Hematopoietic multipotent progenitor cell treated with erythropoietin and hydrocortisone succinate and interleukin-3 and kit ligand, for 4 days (in vitro differentiated cells): ENCODE measurements at places on chromosomes 13 and 19.

- DNase-seq, result peak; percentile 97
Measured at GRCh38 chr19:45615795-45616703, 14.0 kb upstream of the GPR4 start.

DNA sequence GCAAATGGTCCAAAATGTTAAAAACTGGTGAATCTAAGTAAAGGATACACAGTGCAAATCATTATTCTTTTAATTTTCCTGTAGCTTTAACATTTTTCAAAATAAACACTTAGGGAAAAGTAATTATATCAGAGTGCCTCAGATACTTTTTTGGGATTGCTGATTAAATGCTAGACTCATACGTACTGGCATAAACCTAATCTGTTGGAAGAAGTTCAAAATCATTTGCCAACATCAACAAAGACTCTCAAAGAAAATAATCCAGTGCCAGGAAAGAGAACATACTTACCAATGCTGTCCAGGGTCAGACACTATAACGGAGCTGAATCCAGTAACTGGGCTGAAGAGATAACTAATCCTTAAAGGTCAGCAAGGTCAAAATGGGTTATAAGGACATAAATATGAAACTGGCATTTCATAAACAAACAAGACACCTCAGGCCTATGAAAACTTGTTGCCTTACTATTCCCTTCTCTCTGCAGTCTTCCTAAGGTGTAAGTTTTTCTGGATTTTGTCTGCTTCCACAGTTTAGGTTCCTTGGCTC, 3.3 kb upstream of the ZNF420 start:
- no peak for DNase-seq

GRCh38 chr13:54750521-54750920, 1721.9 kb downstream of the OLFM4 start:
- no peak for DNase-seq

DNA sequence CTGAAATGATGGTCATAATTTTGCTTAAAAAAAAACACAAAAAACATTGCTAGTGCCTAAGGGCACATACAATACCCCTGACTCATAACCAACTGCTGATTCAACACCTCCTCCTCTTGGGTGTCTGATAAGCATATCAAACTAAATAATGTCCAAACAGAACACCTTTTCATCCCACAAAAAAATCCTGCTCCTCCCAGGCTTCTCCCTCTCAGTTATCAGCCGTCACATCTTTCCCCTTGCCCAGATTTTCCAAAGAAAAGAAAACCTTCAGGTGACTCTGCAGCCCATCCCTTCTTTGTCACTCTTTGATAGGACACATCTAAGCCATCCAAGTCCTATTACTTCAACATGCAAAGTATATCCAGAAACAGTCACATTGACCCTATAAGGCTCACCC, 46.9 kb downstream of the ABCC4 start:
- DNase-seq, result no peak

DNA sequence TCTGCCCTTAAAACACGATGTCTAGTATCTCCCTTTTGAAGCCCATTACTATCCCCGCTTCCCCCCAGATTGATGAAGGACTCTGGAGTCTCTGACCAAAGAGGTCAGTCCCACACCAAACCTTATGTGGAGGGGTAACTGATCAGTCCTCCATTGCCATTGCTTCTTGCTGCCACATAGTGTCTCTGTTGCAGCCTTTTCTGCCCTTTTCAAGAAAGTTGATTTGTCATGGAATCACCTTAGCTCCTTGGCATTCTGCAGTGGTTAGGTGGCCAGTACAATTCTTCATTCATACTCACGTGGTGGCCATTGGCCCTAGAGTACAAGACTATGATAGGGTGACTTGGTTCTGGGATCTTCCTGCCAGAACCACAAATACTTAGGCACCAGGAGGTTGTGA, 8.4 kb upstream of the HTR2A start:
- peak; percentile 32 for DNase-seq

DNA sequence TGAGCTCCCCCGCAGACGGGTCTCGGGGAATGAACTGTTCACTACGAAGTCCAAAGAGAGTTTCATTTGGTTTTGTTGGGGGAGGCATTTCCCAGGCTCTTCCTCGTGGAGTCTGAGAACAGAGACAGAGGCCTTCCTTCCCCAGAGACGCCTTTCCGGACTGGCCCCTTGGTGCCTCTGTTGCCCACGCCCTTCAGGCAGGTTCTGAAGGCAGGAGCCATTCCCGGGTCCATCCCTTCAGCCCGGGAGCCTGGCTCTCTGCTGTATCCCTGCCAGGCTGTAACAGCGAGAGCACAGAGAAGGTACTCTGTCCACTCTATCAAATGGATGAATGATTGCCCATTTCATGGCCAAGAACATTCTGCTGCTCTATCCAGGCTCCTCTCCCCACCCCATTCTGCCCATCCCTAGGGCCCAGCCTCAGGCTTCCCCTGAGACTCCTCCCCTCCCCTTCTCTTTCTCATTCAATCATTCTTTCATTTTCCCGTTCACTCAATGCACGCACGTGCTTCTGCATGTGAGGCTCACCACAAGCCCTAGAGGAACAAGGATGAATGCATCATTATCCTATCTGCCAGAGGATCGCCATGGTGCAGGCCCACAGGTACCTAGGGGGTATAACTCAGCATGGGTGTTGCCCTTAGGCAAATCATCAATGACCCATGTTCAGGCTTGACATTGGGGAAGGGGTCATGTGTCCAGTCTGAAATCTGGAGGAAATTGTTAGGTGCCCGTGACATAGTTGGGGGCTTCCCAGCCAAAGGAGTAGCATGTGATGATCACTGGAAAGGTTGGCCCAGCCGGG, 298.6 kb downstream of the ZNF536 start:
- DNase-seq, result no peak

- no peak for DNase-seq
Measured at GRCh38 chr13:26051231-26051656, 572 bp downstream of the SHISA2 start.

- peak; percentile 24 for DNase-seq
Measured at GRCh38 chr13:46839399-46839798, 42.4 kb upstream of the ESD start.

- DNase-seq, result no peak
Measured at GRCh38 chr13:46536341-46536740, 16.6 kb upstream of the LRCH1 start.

DNA sequence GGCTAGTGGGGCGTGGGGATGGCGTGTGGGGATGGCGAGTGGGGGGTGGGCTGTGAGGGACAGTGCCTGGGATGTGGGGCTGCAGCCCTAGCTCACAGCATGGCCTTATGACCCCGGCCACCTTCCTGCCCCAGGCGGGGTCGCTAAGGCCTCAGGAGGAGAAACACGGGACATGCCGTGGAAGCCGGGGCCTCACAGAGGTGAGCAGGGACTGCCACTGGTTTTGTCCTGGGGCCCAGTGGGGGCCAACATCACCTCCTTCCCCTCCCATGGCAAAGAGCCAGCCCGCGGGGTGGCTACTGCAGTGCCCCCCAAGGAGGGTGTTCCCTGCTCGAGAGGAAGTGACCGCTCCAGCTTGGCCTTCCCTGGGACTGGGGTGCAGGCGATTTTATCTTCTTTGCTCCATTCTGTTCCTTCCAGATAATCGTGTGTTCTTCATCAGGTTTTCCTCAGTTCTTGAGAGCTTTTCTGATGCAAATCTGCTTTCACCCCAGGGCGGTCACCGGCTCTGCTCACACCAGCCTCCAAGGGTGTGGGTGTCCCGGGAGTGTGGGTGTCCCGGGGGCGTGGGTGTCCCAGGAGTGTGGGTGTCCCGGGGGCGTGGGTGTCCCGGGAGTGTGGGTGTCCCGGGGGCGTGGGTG, 1.2 kb downstream of the F7 start:
- DNase-seq, result no peak

DNA sequence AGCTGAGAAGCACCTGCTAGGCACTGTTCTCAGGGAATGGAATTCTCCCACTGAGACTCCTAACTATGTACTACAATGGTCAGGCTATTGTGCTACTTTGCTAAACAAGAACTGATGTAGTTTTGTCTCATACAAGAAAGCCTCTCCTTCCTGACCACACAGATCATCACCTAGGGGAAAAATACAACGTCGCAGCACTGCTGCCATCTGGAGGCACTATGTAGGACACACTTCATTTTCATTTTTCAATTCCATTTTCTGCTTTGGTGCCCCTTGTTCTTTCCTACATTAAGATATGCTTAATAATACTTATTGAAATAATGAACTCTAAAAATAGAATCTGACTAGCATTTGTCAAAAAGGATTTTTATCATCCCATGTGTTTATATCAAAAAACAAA, 21.1 kb downstream of the PROSER1 start:
- DNase-seq, result peak; percentile 62

GRCh38 chr13:33686772-33687480, 131.0 kb upstream of the RFC3 start:
- no peak for DNase-seq

GRCh38 chr13:81302125-81302524, 961.2 kb upstream of the SPRY2 start:
- DNase-seq, result no peak

- DNase-seq, result peak; percentile 85
Measured at GRCh38 chr19:1690699-1691307, 38.4 kb upstream of the TCF3 start.

DNA sequence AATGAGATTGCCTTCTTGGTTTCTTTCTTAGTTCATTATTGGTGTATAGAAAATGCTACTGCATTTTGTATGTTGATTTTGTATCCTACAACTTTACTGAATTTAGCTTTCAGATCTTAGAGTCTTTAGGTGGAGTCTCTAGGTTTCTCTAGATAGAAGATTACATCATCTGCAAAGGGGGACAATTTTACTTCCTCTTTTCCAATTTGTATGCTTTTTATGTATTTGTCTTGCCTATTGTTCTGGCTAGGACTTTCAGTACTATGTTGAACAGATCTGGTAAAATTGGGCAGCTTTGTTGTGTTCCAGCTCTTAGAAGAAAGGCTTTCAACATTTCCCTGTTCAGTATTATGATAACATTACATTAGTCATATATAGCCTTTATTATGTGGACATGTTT, 101.0 kb upstream of the SPRY2 start:
- peak; percentile 79 for DNase-seq

DNA sequence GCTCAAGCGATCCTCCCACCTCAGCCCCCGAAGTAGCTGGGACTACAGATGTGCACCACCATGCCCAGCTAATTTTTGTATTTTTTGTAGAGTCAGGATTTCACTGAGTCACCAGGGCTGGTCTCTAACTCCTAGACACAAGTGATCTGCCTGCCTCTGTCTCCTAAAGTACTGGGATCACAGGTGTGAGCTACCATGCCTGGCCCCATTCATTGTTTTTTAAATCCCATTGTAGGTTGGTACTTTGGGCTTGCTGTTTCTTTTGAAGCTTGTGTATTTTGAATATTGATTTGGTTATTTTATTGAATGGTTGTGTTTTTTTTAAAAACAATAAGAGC, 26.7 kb downstream of the ZMYM2 start:
- DNase-seq, result no peak

GRCh38 chr13:75217949-75218348, 264.0 kb downstream of the TBC1D4 start:
- no peak for DNase-seq

- DNase-seq, result peak; percentile 68
Measured at GRCh38 chr13:95676105-95676761, 706 bp upstream of the DNAJC3 start.

GRCh38 chr13:113796964-113797676, 38.1 kb downstream of the TMEM255B start:
- no peak for DNase-seq

- no peak for DNase-seq
Measured at GRCh38 chr13:78046331-78046730, 127.7 kb upstream of the EDNRB start.

- no peak for DNase-seq
Measured at GRCh38 chr19:14565298-14565679, 6.6 kb downstream of the NDUFB7 start.

- DNase-seq, result no peak
Measured at GRCh38 chr19:16496613-16496983, 404 bp downstream of the C19orf44 start.

DNA sequence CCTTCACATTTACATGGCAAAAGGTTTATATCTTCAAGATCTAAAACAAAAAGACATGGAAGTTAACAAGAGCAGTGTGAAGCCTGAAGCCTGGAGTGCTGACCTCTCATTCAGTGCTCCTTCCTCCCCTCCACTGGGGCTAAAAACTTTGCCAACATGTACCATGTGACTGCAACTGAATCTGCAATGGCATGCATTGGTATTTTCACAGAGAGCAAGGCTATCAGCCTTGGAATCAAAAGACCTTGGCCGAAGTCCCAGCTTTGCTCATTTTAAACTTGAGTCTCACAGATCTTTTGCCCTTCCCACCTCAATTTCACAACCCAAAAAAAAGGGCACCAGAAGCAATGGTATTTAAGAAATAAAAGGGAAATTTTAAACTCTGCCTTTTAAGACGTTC, 325.1 kb downstream of the DCT start:
- DNase-seq, result peak; percentile 42

DNA sequence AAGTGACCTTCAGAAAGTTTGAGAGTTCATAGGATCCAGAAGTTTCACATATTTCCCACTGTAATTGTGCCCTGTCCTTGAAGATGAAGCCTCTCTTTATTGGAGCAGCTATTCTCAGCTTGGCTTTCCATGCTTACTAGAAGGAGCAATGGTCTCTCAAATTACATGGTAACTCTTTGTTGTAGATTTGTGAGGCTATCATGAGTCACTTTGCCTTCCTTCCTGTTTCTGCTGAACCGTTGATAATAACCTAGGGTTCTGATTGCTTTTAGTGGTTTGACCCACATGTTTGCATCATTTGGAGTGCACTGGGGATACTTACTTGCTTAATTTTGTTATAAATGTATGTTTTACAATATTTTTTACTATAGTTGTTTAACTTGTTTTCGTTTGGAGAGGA, 772.9 kb upstream of the SLITRK6 start:
- peak; percentile 7 for DNase-seq

DNA sequence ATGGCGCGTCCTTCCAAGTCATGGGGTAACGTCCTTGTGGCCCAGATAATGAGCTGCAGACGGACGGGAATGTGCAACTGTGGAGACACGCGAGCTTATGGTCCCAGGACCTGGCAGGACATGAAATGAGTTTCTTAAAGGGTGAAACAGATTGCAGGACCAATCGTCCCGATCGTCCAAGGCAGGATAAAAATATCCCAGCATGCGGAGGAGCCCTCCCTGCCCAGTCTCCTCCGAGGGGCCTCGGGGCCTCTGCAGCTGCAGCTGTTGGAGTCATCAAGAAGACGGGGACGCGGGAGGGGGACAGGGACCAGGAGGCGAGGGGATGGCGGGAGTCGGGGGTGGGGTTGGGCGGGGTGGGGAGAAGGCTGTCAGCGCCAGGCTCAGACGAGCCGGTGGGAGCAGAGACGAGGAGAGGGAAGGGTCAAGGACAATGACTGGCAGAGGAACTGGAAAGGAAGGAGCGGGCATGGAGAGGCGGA, 14.4 kb upstream of the GARIN5A start:
- DNase-seq, result no peak
